ENCODE measurements at places on chromosomes 7 and 10.

DNA sequence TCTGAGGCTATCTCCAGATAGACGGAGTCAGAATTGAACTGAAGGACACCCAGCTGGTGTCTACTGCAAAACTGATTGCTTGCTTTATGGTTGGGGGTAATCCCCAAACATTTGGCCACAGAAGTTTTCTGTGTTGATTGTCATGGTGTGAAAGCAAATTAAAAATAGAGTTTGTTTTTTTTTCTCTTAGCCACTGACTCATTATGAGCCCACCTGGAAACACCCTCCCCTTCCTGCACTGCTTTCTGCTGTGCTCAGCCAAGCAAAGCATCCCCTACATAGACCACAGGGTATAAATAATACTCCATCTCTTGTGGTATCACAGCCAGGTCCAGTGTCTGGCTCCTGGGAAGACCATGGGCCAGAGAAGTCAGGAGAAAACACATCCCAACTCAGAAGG is 6.5 kb upstream of the VWC2 start:
- no peak for DNase-seq

DNA sequence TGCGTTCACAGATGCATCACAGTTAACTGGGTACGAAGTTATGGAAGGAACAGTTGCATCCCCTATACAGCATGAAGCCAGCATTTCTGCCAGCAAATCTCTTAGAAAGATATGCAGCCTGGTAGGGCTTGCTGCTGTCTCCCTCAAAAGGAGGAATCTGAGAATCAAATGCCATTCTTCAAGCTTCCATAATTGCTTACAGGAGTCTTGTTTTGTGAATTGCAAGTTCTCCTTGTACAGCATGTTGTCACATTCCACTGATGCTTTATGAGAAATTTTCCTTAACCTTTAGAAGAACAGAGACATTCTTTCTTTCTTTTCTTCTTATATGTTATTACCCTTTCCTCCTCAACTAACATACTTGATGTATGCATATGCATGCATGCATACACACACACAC is 134.6 kb downstream of the CHRM2 start:
- DNase-seq: no peak

- no peak for DNase-seq
These were observed 1027.8 kb upstream of the LRRTM3 start for GRCh38 chr10:65898055-65898454.

DNA sequence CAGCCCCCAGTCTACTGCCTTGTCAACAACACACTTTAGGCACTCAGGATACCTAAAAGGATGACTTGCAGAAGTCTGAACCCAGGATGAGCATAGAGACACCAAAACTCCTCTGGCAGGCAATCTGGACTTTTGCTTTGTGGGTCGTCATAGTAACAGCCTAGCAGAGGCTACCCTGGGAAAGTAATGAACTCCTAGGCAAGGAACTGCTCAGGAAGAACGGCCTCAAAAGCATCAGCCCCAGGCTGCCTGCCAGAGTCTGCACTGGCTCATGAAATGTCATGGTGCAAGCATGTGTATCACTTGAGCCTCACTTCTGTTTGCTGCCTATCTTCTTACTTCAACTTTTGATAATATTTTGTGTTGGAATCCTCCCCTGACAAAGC is 715.1 kb downstream of the GRID1 start:
- DNase-seq: no peak

GRCh38 chr7:69115788-69116187 is 482.5 kb upstream of the AUTS2 start:
- no peak for DNase-seq

DNA sequence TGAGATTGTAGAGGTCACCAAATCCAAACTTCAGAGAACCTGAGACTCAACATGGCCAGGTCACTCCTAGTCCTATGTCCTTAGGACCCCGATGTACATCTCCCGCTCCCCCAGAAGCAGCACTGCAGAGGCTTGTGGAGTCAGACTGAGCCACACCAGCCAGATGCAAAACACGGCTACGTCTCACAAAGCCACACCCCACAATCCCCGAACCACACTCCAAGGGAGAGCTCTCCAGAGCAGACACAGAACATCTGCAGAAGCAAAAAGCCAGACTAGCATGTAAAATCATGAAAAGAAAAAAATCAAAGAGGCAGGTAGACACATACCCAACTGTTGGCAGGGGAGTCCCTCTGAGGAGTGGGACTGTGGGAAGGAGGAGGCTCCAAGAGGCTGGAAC is 104.9 kb downstream of the CTBP2 start:
- no peak for DNase-seq

GRCh38 chr10:8039321-8039881 is 15.1 kb upstream of the GATA3 start:
- no peak for DNase-seq

DNA sequence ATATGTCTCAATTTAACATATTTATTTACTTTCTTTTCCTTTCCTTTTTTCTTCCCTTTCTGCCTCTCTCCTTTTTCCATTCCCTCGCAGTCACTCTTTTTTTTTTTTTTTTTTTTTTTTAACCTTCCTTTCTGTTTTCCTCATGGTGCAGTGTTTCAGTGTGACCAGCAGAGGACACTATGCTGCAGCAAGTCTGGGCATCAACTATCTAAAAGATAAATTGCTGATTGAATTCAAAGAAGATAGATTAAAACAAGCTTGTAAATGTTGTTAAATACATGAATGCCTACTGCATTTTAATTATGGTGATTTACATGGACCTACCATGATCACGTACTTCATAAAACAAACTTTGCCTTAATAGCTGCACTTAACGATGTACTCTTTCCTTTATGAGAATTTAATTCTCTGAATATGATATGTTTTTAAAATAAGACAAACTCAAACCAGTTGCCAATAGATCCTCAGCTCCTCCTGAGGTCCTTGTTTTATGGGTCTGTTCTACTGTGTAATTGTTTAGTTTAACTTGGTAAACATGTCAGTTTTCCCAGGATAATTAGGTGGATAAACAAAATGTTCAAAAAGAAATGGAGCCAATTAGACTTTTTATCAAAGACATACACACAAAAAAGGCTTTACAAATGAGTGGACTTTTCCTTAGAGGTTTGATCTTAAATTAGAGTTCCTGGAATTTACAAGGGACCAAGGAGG is 101.0 kb upstream of the AGR3 start:
- no peak for DNase-seq

DNA sequence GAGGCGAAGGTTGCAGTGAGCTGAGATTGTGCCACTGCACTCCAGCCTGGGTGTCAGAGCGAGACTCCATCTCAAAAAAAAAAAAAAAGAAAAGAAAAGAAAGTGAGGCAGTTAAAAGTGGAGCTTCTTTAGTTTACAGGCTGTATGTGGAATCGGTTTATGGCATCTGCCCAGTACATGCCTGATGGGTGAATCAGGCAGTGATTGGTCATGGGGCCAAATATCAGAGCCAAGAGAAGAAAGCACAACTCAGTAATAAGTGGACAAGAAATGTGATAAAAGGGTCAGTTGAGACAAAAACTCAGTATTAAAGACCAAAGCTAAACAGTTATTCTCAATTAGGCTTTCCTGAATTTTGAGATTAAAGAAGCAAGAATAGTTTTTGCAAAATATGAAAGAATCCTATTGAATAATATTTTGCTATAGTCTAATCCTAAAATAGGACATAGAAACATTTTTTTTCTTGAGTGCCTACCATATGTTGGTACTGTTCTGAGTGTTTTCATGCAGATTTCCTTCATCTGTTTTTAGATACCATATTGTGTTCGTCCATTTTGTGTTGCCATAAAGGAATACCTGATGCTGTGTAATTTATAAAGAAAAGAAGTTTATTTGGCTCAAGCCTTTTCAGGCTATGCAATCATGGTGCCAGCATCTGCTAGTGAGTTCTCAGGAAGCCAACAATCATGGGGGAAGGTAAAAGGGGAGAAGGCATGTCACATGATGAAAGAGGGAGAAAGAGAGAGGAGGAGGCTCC is 14.4 kb downstream of the CDC14C start:
- no peak for DNase-seq

DNA sequence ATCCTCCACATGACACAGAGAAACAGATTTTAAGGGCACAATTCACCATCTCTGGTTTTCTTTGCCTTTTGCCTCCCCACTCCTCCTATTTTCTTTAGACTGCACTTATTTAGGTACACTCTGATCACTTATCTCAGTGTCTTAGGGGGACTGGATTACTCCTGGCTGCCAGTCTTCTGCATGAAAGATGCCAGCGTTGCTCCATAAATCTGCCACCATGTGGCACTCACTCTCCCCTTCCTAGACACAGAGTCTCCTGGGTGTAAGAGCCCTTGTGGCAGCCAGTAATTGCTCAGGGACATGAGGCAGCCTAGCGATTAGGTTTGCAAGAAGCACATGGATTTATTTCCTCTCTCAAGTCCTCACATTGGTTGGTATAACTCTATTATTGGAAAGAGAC is 34.5 kb upstream of the RBM20 start:
- no peak for DNase-seq

- no peak for DNase-seq
These were observed 923.6 kb downstream of the GATA3 start for GRCh38 chr10:8978100-8978499.

DNA sequence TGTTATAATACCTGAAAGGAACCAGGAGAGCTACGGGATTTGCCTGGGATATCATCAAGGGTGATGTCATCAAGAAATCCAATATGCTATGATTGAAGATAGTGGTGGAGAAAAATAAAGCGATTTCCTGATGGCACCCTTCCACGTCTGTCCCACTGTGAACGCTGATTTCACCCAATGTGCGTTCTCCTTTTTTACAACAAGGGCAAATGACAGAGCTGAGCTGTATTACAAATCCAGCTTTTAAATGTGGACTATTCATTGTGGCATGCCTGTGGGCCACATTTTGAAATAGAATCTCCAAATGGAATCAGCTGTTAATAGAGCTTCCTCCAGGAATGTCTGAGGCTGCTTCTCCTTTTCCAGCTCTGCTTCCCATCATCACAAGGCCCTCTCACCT is 23.3 kb downstream of the SLC13A4 start:
- DNase-seq: no peak

GRCh38 chr7:73585196-73585595 is 6.8 kb upstream of the TBL2 start:
- no peak for DNase-seq

DNA sequence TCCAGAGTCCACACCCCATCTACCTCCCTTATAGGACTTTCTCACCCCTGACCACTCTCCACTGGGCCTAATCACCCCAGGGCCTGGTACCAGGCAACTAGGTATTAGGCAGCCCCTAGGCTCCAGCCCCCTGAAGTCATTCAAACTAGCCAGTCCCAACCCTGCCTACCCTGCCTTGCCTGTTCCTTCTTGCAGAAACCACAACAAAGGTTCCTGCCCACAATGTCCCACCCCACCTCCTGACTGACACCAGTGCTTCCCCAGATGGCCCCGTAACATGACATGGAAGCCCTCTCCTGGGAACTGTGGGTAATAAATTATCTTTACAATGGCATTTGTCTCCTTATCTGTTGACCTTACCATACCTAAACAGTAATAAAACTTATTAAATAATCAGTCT is 100.6 kb upstream of the PDE1C start:
- no peak for DNase-seq

DNA sequence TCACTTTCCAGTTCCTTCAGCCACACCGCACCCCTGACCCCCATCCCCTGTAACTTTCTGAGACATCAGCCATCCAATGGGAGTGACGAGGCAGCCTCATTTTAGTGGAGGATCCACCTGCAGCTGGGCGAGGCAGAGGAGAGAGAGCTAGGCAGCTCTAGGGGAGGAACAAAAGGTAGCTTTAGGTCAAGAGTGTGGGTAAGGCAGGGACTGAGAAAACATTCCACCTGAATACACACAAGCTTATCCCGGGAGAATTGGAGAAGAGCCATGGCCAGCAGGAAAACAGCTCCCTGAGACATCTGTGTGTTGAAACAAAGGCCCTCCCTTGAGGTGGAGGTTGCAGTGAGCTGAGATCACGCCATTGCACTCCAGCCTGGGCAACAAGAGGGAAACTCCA is 6.7 kb upstream of the KLRG2 start:
- no peak for DNase-seq

DNA sequence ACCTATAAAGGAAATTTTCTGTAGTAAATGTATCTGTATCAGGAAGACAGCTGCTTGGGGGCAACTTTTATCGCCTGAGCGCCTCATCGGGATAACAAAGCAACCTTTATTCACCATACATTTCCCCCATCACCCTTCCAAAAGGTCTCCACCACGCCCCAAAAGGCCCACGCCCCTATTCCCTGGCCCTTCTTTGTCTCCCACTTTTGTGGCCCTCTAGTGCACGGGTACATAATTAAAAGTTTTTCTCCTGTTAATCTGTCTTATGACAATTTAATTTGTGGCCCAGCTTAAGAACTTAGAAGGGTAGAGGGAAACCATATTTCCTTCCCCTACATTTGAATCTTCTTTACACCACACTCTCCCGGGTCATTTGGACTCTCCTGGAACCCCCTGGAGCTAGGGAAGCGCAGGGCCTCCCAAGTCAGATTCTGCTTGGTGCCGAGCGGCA is 625 bp downstream of the RP9 start:
- DNase-seq: no peak

DNA sequence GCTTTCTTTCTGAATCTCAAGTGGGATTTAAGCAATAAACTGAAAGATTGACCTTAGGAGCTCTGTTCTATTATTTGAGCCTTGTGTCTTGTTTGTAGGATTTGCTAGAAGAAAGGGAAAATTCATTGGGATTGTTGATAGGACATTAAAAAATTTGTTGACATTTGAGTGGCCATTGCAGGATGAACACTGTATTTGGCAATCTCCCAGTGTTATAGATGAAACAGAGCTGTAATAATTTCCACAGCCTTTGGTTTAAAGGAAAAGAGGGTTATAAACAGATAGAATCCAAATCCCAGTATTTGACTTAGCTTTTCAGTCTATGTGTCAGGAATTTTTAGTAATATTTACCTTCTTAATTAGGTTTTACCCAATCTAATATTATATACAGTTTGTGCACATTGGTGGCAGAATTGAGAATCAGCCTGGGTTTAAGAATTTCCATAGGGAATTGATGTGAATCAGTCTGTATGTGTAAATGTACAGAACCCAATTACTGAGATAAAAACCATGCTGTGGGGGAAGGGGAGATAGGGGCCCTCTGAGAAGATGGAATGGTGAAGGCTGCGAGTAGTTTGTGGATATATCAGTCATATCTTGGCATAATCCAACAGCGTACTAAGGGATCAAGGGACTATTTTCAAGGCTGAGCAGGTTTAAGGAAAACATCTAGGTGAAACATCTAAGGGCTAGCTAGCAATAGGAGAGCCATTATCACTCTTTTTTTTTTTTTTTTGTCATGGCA is 6.5 kb downstream of the SGPL1 start:
- DNase-seq: no peak

DNA sequence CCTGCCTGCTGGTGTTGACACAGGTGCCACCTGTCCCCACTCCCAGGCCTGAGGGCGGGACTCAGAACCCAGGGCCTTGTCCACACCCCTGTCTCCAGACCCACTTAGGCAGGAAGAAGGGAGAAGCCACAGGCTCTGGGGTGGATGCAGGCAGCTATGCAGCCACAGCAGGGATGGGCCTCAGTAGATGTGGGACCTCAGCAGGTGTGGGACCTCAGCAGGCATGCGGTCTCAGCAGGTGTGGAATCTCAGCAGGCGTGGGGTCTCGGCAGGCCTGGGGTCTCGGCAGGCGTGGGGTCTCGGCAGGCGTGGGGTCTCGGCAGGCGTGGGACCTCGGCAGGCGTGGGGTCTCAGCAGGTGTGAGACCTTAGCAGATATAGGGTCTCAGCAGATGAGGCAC is 118.0 kb upstream of the PITRM1 start:
- DNase-seq: no peak

Measured in stimulated activated CD4-positive, alpha-beta T cell treated with anti-CD3 and anti-CD28 coated beads, Interleukin-2, amount 100 ng/mL, for 4 hours (primary cell).